Nephron progenitor cell (in vitro differentiated cells): ENCODE measurements at places on chromosomes 3 and 15.

DNA sequence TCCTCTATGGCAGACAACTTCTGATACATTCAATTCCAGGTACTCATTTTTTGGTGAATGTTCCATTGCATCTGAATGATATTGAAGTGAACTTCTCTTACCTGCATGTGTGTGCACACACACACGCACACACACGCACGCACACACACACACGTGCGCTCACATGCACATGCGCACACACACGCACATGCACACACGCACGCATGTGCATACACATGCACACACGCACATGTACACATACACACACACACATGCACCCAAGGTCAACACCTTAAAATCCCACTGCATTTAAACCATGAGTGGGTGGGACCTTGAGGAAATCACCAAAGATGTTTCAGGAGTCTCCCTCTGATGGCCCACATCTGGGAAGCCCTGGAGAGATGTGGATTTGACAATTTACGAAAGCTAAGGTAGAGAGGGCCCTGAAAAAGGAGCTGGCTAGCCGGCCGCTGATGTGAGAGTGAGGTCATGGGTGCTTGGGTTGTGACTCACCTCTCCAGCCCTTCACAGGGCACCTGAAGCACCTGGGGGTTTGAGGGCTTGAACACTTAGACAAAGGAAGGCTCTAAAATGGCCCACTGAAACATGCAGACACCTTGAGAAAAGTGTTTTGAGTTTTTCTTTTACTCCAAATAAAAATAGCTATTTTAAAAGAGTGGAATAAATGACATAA lies 269.1 kb upstream of the LRRFIP2 start:
- H3K27ac ChIP-seq: no peak overlapping the region
- H3K27me3 ChIP-seq: peaks cover 26% of the 10 kb centered on the region
- no peak overlapping the region for H3K4me3 ChIP-seq
- no peaks in the 10 kb centered on the region for H3K4me1 ChIP-seq
- no peak for DNase-seq
- no peaks in the 10 kb centered on the region for H3K36me3 ChIP-seq

GRCh38 chr15:37933666-37934065 lies 774 bp upstream of the TMCO5A start:
- no peaks in the 10 kb centered on the region for H3K36me3 ChIP-seq
- peaks cover 6% of the 10 kb centered on the region for H3K27me3 ChIP-seq
- DNase-seq: no peak
- no peak overlapping the region for H3K4me3 ChIP-seq
- H3K4me1 ChIP-seq: peaks cover 14% of the 10 kb centered on the region

GRCh38 chr3:151203051-151203420 lies at the start of gene GPR171:
GPR171 (minus strand) TSS chr3:151203216; CDS start chr3:151199386, 3,830 bp downstream.
- no peaks in the 10 kb centered on the region for H3K4me1 ChIP-seq
- no peak within 1 kb of the TSS for H3K27ac ChIP-seq
- no peaks in the 10 kb centered on the region for H3K27me3 ChIP-seq

DNA sequence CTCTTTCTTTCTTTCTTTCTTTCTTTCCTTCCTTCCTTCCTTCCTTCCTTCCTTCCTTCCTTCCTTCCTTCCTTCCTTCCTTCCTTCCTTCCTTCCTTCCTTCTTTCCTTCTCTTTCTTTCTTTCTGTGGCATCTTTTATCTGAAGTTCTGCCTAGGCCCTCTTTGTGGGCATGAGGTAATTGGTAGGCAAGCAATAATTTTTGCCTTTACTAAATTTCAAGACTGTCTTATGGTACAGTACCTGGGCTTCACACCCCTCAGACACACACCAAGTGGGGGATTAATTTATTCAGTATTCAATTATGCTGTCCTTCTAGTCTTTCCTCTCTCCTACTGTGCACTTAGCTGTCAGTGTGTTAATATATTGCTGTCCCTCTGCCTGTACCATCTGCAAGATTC lies 155.5 kb downstream of the OXSM start:
- H3K4me3 ChIP-seq: no peak overlapping the region
- no peaks in the 10 kb centered on the region for H3K27me3 ChIP-seq
- no peaks in the 10 kb centered on the region for H3K4me1 ChIP-seq

- no peak for DNase-seq
- no peak overlapping the region for H3K4me3 ChIP-seq
- no peak overlapping the region for H3K27ac ChIP-seq
- no peaks in the 10 kb centered on the region for H3K36me3 ChIP-seq
- no peaks in the 10 kb centered on the region for H3K27me3 ChIP-seq
- peaks cover 9% of the 10 kb centered on the region for H3K4me1 ChIP-seq
Observed at GRCh38 chr15:90681056-90681455, 36.1 kb upstream of the BLM start.

DNA sequence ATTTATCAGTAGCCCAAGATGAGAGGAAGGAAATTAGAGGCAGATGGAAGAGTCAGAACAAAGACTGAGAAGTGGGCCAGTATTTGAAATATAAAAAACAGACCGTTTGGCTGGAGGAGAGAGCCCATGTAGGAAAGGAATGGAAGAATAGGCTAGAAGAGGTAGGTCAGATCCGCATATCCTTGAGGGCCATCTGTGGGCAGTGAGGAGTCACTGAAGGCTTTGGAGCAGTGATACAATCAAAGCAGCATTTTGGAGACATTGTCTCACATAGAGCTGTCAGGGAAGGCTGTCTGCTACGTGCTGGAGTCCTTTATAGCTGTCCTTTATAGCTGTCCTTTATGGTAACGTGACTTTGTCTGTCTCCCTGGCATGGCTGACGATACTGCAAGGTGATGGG lies 92.0 kb upstream of the VEPH1 start:
- no peak overlapping the region for H3K27ac ChIP-seq
- H3K27me3 ChIP-seq: peaks cover 13% of the 10 kb centered on the region
- no peak overlapping the region for H3K4me3 ChIP-seq

- no peak for DNase-seq
- no peak overlapping the region for H3K4me3 ChIP-seq
- H3K4me1 ChIP-seq: peaks cover 25% of the 10 kb centered on the region
- H3K27ac ChIP-seq: peak overlapping the region; percentile 31
- H3K27me3 ChIP-seq: peaks cover 3% of the 10 kb centered on the region
Observed at GRCh38 chr15:57789225-57789624, 82.7 kb downstream of the POLR2M start.

- H3K36me3 ChIP-seq: peaks cover 60% of the 10 kb centered on the region
Observed at GRCh38 chr15:29792426-29793159, 29.7 kb downstream of the TJP1 start.

DNA sequence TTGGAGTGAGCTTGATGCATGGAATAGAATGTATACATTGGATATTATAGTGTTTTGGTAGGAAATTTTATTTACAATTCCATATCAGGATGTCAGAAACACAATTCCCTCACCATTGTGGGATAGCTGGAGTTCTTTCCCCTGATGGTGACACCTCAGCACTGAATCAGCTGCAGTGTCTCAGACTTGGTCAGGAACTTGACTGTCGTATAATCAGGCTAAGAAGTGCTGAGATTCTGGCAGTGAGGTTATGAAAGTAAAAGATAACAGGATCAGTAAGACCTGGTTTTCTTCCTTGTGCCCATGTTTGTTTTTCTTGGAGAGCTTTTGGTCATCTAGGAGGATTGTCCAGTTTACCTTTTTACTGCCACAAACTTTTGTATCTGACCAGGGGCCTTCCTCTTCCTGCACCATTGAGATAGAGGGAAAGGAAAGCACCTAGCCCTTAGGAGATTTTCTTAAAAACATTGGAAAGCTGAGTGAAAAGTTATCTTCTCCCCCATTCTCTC lies 27.3 kb upstream of the ST3GAL6 start:
- H3K27me3 ChIP-seq: peaks cover 4% of the 10 kb centered on the region
- H3K4me1 ChIP-seq: peaks cover 75% of the 10 kb centered on the region
- no peak overlapping the region for H3K4me3 ChIP-seq

DNA sequence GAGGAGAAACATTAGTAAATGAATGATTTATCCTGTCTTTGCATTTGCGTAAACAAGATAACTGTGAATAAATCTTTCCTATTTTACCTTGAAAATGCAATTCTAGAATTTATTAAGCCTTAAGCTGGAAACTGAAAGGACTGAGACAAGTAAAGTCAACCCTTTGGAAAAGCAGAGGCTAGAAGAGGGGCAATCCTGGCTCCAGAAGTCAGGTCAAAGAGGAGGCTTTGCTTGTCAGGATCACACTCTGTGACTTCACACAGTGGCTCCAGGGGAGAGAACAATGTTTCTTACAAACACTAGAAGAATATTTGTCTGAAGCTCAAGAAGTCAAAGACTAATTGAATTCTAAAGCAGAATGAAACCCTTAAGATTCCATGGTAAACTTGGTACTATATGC lies 530.4 kb downstream of the NAALADL2 start:
- no peak overlapping the region for H3K27ac ChIP-seq
- DNase-seq: no peak
- no peaks in the 10 kb centered on the region for H3K4me1 ChIP-seq
- no peaks in the 10 kb centered on the region for H3K27me3 ChIP-seq
- H3K4me3 ChIP-seq: no peak overlapping the region

DNA sequence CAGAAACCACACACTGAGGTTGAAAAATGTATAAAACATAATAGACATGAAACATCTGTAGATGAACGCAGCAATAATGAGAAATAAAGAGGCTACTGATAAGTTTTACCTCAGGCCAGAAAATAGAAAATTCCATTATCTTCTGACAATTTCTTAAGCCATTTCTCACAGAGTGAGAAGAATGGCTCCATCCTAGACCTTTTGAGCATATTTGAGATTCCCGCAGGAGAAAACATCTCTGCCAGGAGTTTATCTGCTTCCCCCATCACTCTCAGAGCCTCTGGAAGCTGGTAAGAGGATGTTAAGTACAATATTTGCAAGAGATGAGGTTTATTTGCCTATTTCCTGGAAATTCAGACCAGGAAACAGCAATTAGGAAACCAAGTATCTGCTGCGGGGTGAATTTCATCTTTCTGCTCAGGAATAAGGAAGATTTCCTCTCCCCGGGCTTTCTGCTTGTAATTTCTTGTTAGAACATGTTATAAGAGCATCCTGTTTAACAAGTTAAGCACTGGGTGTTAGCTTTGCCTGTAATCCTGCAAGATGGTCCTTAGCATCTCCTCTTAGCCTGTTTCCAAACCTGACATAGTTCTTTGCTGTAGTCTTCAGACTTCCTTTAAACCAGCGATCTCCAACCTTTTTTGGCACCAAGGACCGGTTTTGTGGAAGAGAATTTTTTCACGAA lies 54.8 kb downstream of the ATP13A4 start:
- peaks cover 19% of the 10 kb centered on the region for H3K27me3 ChIP-seq
- no peak overlapping the region for H3K27ac ChIP-seq
- no peak overlapping the region for H3K4me3 ChIP-seq
- H3K36me3 ChIP-seq: no peaks in the 10 kb centered on the region
- no peaks in the 10 kb centered on the region for H3K4me1 ChIP-seq

DNA sequence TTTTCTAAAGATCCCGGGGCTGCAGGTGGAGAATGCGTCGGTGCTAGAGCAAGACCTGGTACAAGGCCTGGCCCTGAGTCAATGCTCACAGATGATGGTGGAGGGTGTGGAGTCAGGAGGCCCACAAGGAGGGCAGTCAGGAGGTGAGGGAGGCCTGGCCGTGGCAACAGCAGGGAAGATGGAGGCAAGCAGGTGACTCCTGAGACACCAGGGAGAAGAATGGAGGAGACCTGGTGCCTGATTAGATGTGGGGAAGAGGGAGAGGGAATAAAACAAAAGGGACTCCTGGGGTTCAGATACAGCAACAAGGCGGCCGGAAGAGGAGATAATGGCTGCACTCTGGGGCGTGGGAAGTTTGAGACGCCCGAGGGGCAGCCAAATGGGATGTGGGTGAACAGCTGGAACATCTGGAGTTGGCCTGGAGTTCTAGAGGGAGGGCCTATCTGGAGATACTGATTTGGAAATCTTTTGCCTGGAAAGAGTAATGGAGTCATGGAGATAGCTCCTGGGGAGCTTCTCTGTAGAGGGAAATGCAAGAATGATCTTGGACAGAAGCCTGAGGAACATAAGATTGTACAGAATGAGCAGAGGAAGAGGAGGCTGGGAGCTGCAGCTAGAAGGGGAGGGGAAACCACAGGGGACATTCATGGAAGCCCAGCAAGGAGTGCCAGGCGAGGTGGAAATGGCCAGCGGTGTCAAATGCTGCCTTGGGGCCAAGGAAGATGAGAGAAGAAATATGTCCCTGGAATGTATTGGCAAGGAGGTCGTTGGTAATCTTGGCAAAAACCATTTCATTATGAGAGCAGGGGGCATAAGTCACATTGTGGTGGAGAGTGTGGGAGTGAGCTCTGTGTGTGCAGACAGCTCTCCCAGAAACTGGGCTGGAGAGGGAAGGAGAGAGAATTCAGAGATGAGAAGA lies 67.5 kb upstream of the CORO2B start:
- H3K4me1 ChIP-seq: peaks cover 17% of the 10 kb centered on the region
- no peaks in the 10 kb centered on the region for H3K36me3 ChIP-seq
- peaks cover 18% of the 10 kb centered on the region for H3K27me3 ChIP-seq

GRCh38 chr3:71076361-71077002 lies 507.0 kb downstream of the FOXP1 start:
- no peak overlapping the region for H3K4me3 ChIP-seq
- H3K27me3 ChIP-seq: peaks cover 7% of the 10 kb centered on the region
- no peak overlapping the region for H3K27ac ChIP-seq
- DNase-seq: no peak
- H3K36me3 ChIP-seq: peaks cover 5% of the 10 kb centered on the region
- H3K4me1 ChIP-seq: peaks cover 39% of the 10 kb centered on the region

DNA sequence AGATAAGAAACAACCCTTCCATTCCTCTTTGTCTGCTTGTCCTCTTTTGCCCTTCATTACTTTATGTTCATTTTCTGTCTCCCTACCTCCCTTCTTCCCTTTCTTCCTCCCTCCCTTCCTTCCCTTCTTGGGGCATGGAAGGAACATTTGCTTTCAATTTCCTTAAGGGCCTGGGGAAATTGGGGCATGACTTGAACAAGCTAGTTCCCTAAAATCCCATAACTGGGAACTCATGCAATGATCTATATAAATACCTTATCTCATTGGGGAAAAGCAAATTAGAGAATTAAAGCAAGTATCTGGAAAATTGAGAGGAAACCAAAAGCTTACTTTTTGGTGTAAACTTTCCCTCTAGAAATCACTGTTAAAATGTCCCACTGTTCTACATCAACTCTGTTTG lies 35.7 kb downstream of the BOC start:
- peaks cover 90% of the 10 kb centered on the region for H3K4me1 ChIP-seq
- H3K36me3 ChIP-seq: peaks cover 89% of the 10 kb centered on the region
- DNase-seq: no peak
- H3K27ac ChIP-seq: peak overlapping the region; percentile 94
- peaks cover 3% of the 10 kb centered on the region for H3K27me3 ChIP-seq

DNA sequence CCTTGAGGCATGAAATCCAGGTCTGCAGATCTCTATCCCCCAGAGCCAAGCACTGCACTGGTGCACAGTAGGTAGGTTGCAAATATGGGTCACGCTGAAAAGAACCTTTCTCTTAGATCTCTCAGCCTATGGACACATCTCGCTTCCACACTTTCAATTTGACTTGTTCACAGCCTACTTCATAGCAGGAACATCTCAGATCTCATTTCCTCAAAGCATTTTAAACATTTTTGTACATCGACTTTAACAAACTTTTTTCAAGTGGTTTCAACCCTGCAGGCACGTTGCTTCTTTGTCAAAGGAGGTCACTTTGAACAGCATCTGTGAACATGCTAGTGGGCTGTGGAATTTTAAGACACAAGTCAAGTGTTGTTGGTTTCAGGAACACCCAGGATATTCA lies 76.0 kb downstream of the SLC12A8 start:
- peaks cover 24% of the 10 kb centered on the region for H3K27me3 ChIP-seq
- no peaks in the 10 kb centered on the region for H3K36me3 ChIP-seq
- H3K4me1 ChIP-seq: no peaks in the 10 kb centered on the region
- H3K27ac ChIP-seq: no peak overlapping the region
- no peak for DNase-seq
